Left lung (tissue), 14 donors: ENCODE measurements at places on chromosomes 7 and 10. TPM values are rescaled to one million over a fixed set of nuclear protein-coding genes. Genes with fewer than 3 reads are reported as not detected.

- no peak for DNase-seq
These were observed 187.8 kb downstream of the GNAT3 start for GRCh38 chr7:80324032-80324431.

DNA sequence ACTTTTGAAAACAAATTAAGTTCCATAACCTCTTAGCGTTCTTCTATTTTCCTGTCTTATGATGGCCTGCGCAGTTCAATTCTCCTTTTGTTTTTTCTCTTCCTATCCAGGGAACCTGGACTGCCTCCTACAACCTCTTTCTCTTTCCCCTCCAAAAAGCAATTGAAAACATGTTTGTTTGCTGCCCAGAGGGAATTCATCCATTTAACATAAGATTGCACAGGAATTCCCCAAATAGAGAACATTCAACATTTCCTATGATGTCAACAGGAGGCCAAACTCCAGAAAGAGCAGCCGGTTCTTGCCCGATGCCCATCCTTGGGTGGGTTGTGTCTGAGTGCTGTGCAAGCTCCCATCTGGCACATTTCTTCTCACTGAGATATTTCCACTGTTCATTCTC is 94.2 kb upstream of the NRP1 start:
- no peak for DNase-seq

DNA sequence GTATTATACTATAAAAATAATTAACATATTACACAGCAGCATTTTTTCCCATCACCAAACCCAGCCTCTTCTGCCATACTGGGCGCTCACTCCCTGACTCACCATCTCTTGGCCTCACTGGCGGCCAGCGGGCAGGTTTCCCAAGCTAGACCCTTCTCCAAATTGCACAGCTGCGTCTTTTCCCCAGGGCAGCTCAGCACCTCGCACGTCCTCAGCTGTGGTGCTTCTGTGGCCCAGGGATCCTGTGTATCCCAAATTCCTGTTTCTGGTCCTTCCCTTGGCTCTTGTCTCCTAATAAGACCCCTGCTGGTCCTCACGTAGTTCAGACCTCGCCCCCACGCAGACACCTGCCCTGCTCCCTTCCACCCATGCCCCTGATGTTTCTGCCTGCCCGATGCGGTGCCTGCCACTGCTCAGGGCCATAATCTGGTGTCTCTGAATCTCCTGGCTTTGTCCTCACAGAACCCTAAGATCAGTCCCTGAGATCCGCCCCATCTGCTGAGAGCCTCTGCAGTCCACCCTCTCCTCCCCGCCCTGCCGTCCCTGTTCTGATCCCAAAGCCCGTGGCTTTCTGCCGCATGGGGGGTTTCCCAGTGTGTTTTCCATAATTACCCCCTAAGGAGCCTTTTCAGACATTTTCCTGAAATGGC is 290.1 kb downstream of the TCERG1L start:
- no peak for DNase-seq

C10orf67 gene
- polyA plus RNA-seq = 0.48 TPM

TNRC18 gene
- polyA plus RNA-seq = 141 TPM
